ENCODE measurements at places on chromosomes 2 and 18.

DNA sequence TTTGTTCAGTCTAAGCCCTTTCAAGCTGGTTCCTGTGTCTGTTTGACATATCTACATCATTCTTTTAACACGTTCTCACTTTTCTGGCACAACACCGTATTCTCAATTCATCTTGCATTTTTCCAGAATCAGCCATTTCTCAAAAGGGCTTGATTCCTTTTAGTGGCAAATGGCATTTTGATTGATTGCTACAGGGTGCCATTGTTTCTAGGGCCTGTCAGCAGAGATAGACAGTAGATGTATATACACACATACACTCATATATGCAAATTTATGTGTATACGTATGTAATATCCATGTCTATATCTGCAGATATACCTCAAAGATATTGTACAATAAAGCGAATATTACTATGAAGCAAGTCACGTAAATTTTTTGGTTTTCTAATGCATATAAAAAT is 367.9 kb upstream of the TNP1 start:
- no peak for DNase-seq

- DNase-seq = no peak
Observed at GRCh38 chr18:76602191-76602590, 107.1 kb upstream of the ZNF516 start.

- DNase-seq = no peak
Observed at GRCh38 chr2:8819194-8819593, 18.2 kb downstream of the KIDINS220 start.

DNA sequence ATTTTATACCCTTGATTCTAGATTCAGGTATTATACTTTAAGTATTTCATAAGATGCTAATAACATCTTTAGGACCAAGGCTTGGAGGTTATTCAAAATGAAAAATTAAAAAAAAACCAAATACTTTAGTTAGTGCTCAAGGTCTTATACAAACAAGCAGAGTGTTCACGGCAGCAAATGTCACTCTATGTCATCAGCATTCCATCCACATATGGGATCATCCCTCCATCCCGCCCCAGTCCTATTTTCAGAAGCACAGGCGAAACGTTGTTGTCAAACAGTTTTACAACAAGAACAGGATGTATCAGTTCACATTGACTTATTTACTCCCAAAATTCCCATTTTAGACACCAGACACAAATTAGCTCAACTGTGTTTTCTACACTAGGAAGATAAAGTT is 83.7 kb downstream of the DSEL start:
- no peak for DNase-seq

DNA sequence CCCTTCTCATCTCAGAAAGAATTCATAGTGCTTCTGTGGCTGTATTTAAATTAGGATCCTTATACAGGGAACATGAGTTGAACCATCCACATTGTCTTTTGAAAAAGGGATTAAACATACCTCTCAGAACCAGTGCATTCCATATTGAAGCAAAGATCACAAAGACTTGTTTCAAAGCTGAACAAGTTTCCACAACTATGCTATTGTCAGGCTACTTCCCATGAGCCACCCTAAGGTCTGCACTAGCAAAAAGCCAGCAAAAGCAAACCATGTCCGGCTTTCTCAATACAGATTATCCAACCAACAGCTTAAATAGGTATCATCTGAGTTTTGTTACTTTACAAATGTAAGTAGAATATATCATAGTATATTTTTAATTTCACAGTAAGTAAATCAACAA is 78.1 kb downstream of the SCG2 start:
- DNase-seq = no peak

DNA sequence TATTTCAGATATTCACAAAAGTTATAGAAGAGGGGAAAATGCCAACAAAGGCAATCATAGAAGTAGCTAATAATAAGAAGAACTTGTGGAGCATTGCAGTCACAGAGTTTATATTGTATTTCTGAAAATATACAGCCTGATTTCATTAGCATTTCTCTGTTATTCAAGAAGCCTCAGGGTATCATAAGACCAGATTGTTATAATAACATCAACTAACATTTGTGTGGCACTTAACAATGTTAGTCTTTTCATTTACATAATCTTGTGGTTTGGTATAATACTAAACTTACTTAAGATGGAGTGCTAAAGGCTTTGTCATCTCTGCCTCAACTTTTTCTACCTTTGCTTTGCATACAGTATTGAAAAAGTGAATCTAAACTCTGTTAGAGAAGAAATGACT is 61.6 kb upstream of the TACR1 start:
- no peak for DNase-seq

DNA sequence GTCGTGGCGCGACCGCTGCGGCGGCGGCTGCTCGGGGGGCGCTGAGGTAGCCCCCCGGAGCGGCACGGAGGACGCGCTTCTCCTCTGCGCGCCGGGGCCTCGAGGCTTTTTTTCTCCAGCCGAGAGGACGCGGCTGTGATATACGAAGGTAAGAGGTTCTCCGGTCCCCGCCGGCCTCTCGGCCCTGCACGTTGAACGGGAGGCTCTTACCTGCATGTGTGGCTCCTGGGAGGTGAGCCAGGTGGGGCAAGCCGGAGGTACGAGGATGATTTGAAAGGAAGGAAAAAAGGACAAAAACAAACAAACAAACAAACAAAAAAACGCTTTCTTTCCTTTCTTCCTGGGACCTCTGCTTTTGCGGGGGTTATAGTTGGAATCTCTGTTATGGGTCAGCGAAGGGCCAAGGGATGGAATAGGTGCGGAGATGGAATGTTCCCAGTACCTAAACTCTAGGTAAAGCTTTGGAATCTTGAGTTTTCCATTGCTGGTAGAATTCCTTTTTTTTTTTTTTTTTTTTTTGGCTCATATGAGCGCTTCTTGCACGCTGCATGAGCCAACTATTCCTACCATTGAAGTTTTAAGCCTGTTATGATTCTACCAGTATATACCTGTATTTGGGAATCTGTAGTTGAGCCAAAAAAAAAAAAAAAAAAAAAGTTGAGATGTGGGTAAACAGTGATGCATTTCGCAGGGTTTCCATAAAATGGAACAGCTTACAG is 674 bp downstream of the PTPN4 start:
- no peak for DNase-seq

DNA sequence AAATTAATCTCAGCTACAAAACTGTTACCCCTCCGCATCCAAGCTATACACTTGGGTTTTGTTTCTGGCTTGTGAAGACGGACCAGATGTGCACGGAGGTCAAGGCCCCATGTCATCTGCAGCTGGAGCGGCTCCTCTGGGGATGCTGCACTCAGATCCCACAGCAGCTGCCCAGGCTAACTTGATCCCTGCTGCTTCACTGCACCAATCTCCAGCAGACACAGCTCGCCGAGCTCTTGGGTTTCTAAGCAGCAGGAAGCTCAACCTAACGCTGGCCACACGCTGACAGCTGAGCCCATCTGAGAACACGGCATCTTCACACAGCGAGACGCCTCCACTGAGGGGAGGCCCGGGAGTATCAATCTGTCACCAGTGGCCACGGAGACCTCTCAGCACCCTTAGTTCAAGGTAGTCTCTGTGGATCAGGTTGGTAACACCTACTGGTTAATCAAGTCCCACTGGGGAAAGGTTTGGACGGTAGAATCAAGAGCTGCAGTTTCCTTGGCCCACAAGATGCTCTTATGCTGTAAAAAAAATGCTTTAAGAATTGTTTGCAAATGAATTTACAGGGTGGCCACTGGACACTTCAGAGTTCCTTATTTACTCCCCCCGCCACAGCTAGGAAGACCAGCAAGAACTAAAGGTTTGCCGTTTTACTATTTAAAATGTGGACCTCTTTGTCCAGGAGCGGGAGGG is 67.5 kb downstream of the EMILIN2 start:
- no peak for DNase-seq

All from kidney glomerular epithelial cell (primary cell).